GM23248 (cell line): ENCODE measurements at places on chromosomes 16 and 17.
A peak's percentile ranks its signal among the peaks of the same experiment; 100 is the strongest.

- no peak for DNase-seq
Measured at GRCh38 chr17:39568702-39569101, 39.0 kb downstream of the NEUROD2 start.

DNA sequence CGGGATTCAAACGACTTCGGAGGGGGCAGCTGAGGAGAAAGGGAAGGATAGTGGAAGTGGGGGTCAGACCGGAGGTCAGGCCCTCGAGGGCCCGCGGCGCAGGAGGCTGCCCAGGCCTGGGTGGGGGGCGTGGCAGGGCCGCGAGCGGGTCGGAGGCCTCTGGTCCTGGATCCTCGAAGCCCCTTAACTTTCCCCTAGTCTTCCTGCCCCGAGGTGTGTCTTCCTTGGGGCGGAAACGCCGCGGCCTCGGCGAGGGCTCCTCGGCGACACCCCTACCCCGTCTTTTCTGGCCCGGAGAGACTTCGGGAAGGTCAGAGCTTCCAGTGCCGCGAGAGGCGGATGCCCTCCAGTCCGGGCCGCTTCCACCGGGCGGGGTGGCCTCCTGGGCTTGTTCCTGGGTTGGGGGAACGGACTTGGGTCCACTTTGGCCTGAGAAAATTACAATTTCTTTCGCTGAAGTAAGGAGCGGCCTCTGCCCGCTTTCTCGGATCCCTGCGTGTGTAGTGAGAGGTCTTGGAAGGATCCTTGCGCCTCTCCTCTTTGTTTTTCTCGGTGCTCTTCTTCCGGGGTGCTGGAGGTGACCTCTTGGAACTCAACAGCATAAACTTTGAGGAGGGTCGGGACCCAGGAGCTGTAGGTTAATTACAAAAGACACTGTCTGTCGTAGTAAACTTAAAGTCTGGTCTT lies 491 bp downstream of the IST1 start:
- peak; percentile 68 for DNase-seq

DNA sequence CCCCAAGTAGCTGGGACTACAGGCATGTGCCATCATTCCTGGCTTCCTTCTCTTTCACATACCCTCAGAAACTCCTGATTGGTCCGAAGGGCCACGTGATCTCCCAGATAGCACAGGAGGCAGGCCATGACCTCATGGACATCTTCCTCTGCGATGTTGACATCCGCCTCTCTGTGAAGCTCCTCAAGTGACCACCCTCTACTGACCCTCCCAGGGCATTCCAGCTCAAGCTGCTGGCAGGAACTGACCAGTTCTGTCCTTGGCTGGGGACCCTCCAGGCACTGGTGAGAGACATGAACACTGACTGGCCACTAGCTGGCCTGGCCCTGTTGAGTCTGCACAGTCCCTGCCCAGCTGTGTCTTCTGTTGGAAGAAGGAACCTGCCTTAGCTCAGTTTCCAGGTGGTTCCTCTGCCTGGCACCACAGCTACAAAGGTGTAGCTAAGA lies 5.6 kb downstream of the ERAL1 start:
- DNase-seq: no peak

DNA sequence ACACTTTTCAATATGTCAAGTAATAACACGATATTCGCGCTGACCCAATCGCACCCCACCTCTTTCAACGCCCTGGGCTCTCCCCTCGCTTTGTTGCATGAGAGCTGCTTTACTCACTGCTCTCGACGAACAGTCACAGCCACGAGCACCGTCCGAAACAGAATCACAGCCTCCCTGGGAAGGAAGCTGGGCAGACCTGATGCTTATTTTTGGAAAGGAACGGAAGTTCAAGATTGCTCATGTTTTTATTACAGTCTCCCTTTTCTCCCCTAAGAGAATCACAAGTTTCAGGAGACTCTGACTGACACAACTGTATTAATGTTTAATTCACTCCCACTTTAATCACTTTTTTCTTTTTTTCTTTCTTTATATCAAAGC lies 67.8 kb downstream of the ANKRD11 start:
- DNase-seq: peak; percentile 56

DNA sequence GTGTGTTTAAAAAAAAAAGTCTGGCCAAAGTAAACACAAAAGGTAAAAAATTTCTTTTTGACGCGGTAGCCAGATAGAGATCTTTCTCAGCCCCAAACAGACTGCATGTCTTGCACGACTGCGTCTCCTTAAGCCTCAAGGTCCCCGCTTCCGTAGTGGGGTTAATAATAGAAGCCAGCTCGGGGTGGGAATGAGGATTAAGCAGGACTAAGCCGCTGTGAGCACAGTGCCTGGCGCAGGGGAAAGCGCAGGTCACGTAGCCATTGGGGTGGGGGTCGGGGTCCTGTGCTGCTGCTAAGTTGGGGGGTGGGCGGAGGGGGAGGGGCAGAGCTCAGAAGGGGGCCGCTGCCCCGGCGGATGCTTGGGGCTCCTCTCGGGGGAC lies 521 bp downstream of the GGA2 start:
- DNase-seq: peak; percentile 71

GRCh38 chr16:89860747-89861304 lies 12.6 kb upstream of the TCF25 start:
- peak; percentile 58 for DNase-seq

GRCh38 chr17:17103160-17103559 lies 60.9 kb downstream of the MPRIP start:
- no peak for DNase-seq

GRCh38 chr17:21061971-21062526 lies 19.2 kb upstream of the USP22 start:
- no peak for DNase-seq

DNA sequence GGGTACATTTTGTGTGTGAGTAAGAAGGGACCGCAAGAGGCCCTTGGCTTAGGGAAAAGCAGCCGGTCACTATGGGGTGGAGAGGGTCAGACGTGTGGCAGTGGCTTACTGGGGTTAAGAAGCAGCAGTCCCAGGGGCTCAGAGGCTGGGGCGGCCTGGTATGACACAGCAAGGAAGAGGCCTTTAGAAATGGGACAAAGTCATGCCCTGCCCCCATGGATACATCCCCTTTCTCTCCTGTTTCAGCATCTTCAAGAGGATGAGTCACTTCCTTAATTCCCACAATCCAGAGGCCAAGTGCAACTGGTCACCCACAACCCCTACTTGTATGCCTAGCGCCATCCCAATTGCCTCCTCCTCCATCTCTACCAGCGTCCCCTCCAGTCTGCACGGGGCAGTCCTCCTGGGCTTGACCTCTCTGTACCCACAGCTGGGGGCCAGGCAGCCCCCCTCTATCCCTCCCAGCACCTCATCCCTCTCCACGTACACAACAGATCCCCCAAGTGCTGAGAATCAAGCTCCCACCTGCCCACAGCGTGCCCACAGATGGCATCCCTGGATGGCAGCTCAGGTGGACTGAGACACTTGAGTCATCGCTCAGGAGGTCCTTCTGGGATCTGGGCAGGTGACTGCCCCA lies 6.9 kb upstream of the EFTUD2 start:
- DNase-seq: peak; percentile 92

DNA sequence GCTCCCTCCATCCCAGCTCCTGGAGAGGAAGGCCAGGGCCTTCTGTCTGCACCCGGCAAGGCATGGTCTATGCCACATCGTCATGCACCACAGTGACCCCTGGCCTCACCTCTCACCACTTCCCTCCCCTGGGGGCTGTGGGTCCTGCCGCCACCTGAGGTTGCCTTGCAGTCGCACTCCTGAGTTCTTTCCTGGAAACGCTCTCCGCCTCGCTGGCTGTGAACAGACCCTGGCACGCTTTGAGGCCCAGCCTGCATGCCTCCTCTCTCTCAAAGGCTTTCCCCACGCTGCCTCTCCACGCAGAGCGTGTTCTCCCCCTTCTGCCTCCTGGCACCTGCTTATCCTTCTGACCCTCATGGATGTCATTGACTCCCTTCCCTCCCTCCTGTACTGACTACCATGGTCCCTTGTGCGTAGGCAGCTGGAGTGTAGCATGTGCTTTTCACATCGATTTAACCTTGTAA lies 45.4 kb downstream of the SEC14L1 start:
- DNase-seq: no peak
